ENCODE measurements at places on chromosomes 5 and 9.

DNA sequence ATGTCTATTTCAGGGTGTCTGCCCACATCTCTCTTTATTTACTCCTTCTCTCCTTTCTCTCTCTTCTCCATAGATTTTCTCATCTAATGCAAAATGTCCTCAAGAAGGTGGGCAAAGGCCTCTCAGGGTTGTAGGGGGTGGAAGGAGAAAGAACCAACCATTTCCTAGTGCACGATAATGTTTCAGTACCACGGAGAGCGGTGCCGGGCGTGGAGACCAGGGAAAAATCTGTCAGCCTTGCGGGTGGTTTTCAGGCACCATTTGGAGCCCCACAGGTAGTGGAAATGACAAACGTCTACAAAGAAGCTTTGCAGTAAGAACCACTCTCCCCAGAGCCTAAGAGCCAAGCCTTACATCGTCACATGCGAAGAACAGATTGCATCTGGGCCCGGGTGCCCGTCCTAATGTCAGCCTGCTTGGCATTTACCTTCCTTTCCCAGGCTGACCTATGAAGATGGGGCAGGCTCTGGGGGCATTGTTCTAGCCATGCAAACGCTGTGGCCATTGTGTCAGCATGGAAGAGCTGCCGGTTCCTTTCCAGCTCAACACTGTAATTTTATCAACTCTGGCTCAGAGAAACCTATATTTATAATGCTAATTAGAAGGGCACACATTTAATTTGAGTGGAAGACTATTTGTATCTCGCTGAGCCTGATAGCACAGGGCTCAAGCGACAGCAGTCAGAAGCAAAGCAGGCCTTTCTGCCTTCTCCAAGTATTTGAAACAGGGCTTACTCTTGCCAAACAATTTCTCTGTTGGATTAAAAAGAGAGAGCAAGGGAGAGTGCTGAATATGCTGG, 430.1 kb upstream of the WWC1 start:
- no peak for DNase-seq

- no peak for DNase-seq
Observed at GRCh38 chr5:9284272-9284671, 261.6 kb downstream of the SEMA5A start.

GRCh38 chr9:91060520-91061343, 259.1 kb downstream of the SYK start:
- DNase-seq: no peak

DNA sequence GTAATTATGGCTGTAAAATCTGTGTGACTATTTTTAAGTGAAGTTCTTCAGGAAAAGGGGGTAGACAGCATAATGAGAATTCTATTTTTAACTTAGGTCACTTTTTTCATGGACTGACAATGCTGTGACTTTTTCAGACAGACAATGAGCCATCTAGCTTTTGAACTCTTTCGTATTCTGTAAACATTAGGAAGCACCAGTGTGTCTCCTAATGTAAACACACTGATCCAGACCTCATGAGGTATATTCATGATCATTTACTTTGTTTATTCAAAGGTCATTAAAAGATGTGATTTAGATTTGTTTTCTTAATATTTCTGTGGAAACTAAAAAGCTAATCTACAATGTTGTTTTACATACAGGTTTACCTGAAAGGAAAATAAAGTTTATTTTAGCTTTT, 352.6 kb downstream of the ADGRV1 start:
- DNase-seq: no peak

GRCh38 chr9:70049672-70050271, 6.1 kb downstream of the MAMDC2 start:
- DNase-seq: no peak

DNA sequence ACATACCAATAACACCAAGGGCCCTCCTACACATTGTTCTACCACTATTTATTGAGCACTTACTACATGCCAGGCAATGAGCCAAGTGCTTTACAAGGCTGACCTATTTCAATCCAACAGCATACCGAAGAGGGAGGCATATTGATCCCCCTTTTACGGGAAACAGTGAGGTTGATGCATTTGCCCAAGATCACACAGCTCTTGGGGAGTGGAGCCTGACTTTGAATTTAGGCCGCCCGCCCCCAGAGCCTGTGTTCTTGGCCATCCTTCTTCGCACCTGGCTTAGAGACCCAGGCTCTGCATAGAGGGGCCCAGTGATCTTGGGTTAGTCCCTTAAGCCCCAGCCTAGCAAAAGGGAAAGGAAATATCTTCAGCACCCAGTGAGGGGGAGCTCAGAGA, 158.1 kb upstream of the IER5L start:
- DNase-seq: no peak

DNA sequence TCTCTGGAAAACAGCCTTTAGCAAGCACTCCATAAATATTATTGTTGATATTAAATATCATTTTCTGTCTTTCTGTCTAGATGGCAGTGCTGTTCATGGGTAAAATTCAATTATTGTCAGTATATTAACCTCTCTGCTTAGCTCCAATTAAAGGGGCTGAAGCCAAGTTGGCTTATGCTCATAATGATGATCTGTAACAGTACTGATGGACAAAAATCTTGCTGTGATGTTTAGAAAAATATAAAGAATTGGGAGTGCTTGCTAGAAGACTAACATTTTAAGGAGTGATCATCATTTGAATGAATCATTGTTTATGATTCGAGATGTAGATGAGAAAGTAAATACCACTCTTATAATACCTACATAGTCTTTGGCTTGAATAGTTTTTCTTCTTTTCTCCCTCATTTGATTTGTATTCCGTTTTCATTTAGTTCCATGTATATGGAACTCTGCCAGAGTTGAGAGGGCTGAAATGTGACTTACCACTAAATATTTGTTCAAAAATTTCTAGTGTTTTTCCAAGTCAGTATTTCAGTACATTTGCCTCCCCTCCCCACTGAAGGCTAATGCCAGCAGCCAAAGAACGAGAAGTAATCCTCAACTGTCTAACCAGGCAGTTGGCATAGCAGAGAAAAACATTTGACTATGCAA, 538.3 kb downstream of the CSNK1G3 start:
- DNase-seq: no peak

DNA sequence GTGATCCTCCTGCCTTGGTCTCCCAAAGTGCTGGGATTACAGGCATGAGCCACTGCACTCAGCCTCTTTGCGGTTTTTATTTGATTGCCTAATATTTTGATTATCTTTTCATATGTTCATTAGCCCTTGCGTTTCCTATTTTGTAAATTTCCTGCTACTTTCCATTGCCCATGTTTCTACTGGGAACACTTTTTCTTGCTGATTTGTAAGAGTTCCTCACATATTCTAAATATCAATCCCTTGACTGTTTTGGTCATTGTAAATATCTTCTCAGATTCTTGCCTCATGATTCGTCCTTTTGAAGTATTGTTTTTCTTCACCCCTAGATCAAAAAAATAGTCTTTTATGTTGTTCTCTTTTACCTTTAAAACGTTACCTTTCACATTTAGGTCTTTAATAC, 37.9 kb upstream of the TTC1 start:
- DNase-seq: no peak

DNA sequence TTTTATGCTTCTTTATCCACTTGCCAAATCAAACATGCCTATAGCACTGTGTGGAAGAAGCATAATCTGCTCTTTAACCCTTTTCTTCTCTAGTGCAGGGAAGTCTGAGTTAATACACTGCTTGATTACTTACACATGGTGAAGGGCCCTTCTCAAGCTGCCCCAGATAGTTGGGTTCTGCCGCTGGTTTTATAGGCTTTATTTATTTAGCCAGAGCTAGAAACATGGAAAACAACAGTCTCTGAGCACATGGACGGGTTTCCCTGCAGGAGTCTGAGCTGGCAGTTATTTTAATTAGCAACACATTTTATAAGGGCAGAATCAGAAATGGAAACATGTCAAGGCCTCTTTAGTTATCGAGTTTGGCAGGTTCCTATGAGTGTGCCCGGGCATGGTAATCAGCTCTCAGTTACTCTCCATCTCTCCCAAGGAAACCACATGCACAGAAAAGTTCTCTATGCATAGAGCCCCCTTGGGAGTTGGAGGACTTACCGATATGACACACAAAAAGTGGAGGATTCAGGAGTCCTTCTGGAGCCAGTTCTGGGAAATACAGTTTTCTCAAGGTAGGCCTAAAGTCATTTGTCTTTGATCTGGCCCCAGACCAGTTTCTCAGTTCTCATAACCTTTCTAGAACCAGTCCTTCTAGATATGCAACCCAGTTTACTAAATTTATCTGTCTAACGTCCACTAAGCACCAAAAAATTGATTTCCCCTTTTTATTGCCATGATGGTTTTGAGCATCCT, 564.8 kb downstream of the ACTL7B start:
- no peak for DNase-seq

GRCh38 chr9:119240546-119240945, 128.7 kb downstream of the BRINP1 start:
- no peak for DNase-seq

DNA sequence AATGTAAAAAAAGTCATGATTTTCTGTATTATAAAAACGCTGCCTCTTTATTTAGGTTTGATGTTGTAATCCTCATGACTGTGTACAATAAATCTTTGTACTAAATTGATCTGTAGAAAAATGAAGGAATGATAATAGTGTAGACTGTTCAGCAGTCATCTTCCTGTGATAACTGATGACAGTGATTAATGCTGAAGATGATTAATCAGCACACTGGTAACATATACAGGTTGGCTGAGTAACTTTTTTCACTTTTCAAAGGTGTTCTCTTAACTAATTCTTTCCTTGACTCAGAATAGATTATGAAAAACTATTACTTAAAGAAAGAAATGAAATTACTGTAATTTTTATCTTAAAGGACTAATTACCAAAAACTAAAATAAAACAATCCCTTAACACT, 122.5 kb downstream of the RFX3 start:
- DNase-seq: no peak

GRCh38 chr5:175654807-175655206, 3.1 kb upstream of the HRH2 start:
- no peak for DNase-seq

DNA sequence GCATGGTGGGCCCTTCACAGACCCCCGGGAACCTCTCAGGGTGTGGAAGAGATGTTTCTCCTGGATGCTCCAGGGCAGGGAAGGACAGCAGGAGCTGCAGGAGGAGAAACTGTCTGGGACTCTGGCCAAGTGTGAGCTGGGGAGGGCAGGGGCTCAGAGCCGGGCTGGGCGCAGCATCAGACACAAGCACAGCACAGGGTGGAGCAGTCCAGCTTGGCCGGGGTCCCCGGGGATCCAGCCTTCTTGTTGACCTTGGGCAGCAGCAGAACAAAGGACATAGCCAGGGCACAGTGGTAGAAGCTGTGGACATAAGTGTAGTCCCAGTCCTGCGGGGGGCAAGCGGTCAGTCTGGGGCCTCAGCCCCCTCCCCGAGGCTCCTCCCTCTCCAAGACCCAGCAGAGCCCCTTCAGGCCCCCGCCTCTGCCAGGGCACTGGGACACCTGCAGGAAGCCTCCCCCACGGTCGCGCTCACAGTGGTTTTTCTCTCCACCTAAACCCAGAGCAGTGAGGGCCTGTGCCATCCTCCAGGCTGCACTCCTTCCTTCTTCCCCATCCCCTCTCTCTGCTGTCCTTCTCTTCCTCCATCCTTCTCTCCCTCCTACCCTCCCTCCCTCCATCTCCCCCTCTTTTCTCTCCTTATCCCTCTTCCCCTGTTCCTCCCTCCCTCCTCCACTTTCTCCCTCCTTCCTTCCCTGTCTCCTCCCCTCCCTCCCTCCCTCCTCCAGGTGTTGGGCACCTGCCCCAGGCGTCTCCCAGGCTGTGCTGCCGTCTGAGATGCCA, 10.1 kb downstream of the MYMK start:
- peak; percentile 69 for DNase-seq

DNA sequence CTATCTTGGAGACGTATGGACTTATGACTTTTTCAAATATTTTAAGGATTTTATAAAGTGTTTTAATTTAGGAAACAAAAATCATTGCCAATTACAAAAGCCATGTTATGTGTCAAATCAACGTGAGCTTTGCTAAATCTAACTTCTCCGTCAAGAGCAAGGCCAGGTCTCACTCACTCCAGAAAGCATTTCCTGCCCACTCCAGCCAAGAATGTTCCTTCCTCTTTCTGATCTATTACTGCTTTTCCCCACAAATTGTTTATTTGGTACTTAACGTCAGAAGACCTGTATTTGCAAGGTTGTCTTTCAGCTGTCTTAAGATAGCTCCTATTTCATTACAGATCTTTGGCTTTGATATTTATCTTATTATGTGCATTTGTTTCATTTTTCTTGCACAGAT, 193.5 kb upstream of the HAPLN1 start:
- DNase-seq: no peak

DNA sequence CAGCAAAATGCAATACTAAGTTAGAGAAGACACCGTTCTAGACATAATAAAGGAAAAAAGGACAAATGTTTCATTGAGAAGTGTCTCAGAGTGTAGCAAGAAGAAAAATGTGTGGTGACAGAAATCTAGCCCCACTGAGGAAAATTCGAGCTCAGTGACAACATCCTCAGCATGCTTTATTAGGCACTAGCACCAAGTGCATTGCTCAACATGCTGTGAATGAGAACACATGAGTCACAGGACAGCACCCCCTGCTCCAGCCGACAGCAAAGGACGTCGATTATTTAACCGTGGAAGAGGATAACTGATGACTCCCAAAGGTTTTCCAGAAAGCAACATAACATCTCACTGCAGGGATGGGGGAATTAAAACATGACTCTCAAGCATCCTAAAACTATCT, 182.7 kb downstream of the GNAQ start:
- no peak for DNase-seq

DNA sequence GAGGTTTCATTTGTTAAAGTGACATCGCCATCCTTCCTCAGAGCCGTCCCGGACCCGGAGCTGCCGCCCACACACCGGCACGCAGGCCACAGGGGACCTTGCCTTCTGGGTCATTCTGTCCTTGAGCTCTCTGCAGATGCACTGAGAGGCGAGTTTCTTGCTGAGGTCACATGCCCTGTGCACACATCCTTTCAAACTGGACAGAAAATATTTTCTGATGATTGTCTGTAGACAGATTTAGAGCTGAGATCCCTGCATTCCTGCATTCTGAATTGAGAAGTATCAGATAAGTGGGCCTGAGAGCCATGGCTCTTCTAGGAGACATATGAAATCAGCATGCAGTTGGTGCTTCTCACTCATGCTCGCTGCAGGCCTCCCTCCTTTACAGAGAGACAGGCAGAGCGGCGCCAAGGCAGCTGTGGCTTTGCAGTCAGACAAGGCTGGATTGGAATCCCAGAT, 25.4 kb downstream of the BOD1 start:
- DNase-seq: no peak

GRCh38 chr5:116454417-116454927, 120.2 kb downstream of the SEMA6A start:
- DNase-seq: no peak

Measured in head of caudate nucleus (tissue), 42 donors.